Ovary (tissue), 10 donors: ENCODE measurements at places on chromosomes 7 and 10. TPM values are rescaled to one million over a fixed set of nuclear protein-coding genes. Genes with fewer than 3 reads are reported as not detected.

The LIPK gene
- not detected for total RNA-seq

The MYOZ1 gene
- total RNA-seq, result 1.2 TPM

The PDLIM1 gene
- 50.7 TPM for total RNA-seq

The GLUD1 gene
- 116 TPM for total RNA-seq

The CCZ1B gene
- total RNA-seq, result 43.0 TPM

The LIMK1 gene
- total RNA-seq, result 36.4 TPM

The CALCR gene
- 0.10 TPM for total RNA-seq

The GCK gene
- total RNA-seq, result 2.9 TPM

GRCh38 chr7:116449441-116449840, 50.1 kb upstream of the CAV2 start:
- DNase-seq, result no peak

GRCh38 chr7:16498122-16498521, 28.5 kb upstream of the LRRC72 start:
- DNase-seq, result no peak

GRCh38 chr7:148782757-148783456, 84.2 kb downstream of the CUL1 start:
- no peak for DNase-seq

DNA sequence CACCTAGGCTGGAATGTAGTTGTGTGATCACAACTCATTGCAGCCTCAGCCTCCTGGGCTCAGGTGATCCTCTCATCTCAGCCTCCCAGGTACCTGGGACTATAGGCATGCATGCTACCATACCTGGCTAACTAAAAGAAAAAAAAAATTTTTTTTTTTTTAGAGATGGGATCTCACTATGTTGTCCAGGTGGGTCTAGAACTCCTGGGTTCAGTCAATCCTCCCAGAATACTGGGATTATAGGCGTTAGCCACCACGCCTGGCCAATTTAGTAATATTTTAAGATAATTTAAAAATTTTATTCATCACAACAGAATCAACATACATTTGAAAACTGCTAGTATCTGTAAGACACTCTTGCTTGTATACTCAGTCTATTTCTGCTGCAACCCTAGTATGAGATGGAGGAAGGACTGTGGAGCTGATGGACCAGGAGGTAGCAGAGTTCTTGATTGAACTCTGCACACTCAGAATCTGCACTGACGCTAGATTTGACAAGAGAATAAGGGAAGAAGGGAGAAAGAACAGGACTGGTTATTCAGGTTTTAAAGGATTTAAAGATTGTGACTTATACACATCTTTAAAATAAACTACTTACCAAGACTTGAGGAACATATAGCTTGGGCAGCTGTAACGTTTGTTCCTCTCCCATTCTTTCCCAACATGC, 57.6 kb downstream of the VCL start:
- no peak for DNase-seq

DNA sequence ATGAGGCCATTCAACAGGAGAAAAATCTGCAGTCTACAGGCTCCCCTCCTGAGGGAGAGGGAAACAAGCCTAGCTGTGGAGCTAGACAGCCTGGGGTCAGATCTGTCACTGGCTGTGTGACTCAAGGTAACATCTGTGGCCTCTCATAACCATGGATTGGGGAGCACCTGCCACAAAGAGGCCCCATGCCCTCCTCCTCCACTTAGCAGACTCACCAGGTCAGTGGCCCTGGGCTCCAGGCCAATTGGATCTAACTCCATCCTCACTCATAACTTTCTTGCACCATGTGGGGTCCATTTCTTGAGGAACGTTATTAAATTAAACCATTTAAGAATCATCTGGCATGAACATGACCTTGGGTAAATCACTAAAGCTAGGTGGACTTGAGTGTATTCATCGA, 1.8 kb downstream of the GDF10 start:
- DNase-seq, result no peak

DNA sequence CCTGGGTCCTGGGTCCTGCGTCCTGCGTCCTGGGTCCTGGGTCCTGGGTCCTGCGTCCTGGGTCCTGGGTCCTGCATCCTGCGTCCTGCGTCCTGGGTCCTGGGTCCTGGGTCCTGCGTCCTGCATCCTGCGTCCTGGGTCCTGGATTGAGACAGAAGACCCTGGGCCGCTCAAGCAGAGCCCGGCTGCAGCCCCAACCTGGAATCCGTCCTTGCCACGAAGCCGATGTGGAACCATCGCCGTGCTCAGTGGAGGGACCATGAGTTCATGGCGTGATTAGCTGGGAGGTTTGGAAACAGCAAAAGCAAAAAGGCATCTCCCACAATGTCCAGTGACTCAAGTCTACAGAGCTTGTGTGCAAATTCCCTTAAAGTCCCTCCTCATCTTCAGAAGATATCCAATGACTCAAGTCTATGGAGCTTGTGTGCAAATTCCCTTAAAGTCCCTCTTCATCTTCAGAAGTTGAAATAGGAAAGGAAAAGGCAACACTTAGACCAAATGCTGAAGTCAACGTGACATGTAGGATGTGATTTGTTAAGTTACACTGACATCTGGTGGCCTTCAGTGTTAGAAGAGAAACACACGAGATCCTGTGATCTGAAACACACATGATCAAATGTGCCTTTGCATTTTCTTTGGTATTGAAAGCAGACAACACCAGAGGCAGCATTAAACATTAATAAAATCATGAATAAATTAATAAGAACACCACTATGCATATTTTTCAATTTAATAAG, 179.9 kb downstream of the PTPRN2 start:
- no peak for DNase-seq

DNA sequence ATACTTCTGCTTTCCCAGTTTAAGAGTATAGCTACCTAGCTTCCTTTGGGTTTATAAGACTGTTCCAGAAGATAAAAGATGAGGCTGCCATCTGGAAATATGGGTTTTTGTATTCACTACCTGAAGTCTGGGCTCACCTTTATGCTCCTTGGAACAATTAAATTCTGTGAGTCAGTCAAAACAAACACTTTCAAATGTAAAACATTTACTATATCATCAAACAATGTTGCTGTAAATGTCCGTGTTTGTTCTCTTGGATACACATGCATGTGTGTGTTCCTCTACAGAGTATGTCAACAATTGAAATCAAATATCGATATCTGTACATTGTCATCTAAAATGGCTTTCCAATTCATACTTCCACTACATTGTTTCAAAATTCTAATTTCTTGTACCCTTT, 525.6 kb downstream of the MDFIC start:
- DNase-seq, result no peak

- DNase-seq, result no peak
Observed at GRCh38 chr10:61399406-61399805, 53.8 kb downstream of the TMEM26 start.

- no peak for DNase-seq
Observed at GRCh38 chr7:101094376-101094775, 9.1 kb downstream of the TRIM56 start.

- DNase-seq, result no peak
Observed at GRCh38 chr10:73093922-73094850, 2.5 kb downstream of the P4HA1 start.

DNA sequence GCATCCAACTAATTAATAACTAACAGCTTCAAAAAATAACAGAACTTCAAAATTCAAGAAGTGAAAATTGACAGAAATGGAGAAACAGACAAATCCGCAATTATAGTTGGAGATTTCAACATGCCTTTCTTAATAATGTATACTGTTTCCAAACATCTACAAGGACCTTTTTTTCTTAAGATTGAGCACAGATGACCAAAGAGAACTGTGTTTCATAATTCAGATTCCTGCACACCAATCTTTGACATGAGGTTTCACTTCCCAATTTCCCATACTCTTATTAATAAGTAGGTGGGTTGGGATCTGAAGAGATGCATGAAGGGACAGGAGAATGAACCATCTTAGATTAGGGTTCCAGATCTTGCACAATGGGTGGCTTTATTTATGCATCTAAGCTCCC, 24.9 kb upstream of the GIMAP7 start:
- DNase-seq, result no peak

DNA sequence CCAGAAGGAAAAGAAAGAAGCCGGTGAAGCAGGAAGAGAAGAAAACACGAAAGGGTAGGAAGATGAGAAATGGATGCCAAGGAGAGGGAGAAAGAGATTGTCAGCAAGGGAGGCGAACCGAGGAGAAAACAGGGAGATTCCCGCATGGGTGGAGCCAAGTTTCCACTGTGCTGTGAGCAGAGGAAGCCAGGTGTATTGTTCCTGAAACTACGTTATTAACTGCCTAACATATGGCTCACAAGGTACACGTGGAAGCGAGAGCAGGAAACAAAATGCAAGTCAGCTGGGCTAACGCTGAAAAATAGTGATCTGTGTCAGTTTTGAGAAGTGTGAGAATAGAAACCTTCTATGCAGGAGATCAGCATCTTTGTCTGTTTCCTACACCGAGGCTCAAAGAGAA, 20.4 kb upstream of the HIPK2 start:
- no peak for DNase-seq

DNA sequence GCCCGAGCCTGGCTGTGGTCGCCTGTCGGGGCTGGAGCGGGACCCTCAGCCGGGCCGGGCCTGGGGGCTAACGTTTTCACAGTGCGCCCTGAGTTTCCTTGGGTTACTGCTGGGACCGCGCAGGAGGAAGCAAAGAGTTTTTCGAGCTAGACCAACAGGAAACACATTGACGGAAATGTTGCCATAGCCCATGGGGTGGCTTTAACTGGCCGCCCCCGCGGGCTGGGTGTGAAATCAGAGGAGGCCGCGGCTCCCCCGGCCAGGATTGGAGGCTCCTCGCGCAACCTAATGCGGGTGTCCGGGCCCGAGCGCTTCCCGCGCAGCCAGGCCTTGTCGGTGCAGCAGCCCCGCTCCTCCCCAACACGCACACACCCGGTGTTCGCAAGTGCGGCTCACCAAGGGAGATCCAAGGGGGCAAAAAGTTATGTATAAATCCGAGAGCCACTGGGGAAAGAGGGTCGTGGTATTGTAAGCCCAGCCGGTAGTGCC, 1.9 kb downstream of the HHEX start:
- DNase-seq, result no peak

- no peak for DNase-seq
Observed at GRCh38 chr7:106621393-106622132, 39.4 kb downstream of the CCDC71L start.

GRCh38 chr10:89808842-89809241, 107.5 kb downstream of the KIF20B start:
- no peak for DNase-seq

- no peak for DNase-seq
Observed at GRCh38 chr7:16913643-16914042, 31.9 kb upstream of the AGR3 start.

DNA sequence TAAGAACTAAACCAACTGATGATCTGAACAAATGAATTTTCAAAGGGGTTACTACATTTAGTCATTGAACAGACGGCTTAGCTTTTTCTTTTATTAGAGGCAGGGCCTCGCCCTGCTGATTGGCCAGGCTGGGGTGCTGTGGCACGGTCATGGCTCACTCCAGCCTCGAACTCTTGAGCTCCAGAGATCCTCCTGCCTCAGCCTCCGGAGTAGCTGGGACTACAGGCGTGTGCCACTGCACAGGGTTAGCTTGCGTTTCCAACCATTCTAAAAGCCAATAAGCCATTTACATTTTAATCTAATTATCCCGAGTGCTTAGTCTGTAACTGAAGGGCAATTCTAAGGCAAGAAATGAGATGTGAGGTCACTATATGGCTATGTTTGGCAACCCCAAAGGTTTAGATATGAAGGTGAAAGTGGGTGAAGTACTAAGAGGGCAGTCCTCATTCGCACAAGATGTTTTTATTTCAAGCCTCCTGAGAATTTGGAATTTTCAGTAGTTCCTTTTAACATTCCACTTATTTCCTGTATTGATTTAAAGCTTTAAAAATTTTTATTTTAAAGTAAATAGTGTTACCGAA, 1.6 kb upstream of the CDK13 start:
- no peak for DNase-seq
